ENCODE measurements at places on chromosomes 4 and X.

- no peak for DNase-seq
These were observed 108.3 kb upstream of the KLHL4 start for GRCh38 chrX:87409113-87409841.

DNA sequence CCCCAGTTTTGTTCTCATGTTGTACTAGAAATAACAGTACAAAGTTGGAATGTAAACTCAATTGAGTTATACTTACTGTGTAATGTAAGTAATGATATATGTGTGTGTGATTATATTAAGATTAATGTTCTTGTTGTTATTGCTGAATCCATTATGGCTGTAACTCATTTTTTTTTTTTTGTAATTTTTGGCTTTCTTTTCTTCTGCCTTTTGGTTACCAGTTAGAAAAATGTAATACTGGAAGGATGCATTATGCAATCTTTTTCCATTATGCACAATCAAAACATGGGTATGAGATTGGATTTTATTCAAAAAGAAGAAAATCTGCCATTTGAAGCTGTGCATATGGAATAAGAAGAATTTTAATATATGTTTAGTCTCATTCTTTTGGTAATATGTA, 34.0 kb downstream of the BANK1 start:
- no peak for DNase-seq

GRCh38 chrX:63785708-63786040, 660 bp upstream of the ARHGEF9 start:
- no peak for DNase-seq

- no peak for DNase-seq
These were observed 218.7 kb upstream of the GPC4 start for GRCh38 chrX:133633950-133634349.

DNA sequence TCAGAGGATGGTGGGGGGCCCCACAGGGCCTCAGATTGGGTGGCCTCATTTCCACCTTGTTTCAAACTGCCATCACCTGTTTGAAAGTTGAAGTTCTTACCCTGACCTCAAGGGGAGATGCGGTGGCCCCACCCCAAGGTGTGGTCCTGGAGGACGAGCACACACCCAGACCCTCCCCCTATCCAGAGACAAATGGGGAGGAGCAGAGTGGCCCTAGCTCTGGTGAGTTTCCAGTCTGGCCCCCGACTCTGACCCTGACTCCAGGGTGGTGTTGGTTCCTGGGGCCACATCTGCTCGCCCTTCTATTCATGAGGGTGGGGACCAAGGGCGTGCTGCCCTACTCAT, 36.3 kb upstream of the ADRA2C start:
- no peak for DNase-seq
